Immature natural killer cell (primary cell): ENCODE measurements at places on chromosomes 5 and 9. TPM values are rescaled to one million over a fixed set of nuclear protein-coding genes. Genes with fewer than 3 reads are reported as not detected.

The SLCO6A1 gene
- not detected for polyA plus RNA-seq

The MSX2 gene
- not detected for polyA plus RNA-seq

The PROB1 gene
- not detected for polyA plus RNA-seq

The PPP1R26 gene
- 0.39 TPM for polyA plus RNA-seq

The LYRM7 gene
- polyA plus RNA-seq, result 5.0 TPM

The BDP1 gene
- polyA plus RNA-seq, result 15.0 TPM

The NUTM2G gene
- 0.10 TPM for polyA plus RNA-seq

The ACTL7B gene
- polyA plus RNA-seq, result not detected

The NPDC1 gene
- polyA plus RNA-seq, result 1.1 TPM

The NR4A3 gene
- polyA plus RNA-seq, result 0.88 TPM

The GGTA1 gene
- polyA plus RNA-seq, result 1.3 TPM

The WDR38 gene
- not detected for polyA plus RNA-seq

The AHRR gene
- not detected for polyA plus RNA-seq

The TMEM215 gene
- not detected for polyA plus RNA-seq

The SPINK4 gene
- not detected for polyA plus RNA-seq

The MELK gene
- polyA plus RNA-seq, result not detected

The C9orf153 gene
- polyA plus RNA-seq, result not detected

The ABLIM3 gene
- polyA plus RNA-seq, result not detected

The PCDHB3 gene
- polyA plus RNA-seq, result not detected

The PTGES gene
- polyA plus RNA-seq, result not detected

The FBP2 gene
- not detected for polyA plus RNA-seq

The FAXDC2 gene
- polyA plus RNA-seq, result 3.7 TPM

The PDZD2 gene
- polyA plus RNA-seq, result not detected

The IL5 gene
- not detected for polyA plus RNA-seq

The TMEM174 gene
- polyA plus RNA-seq, result not detected

The GMCL2 gene
- polyA plus RNA-seq, result not detected

The C9orf50 gene
- not detected for polyA plus RNA-seq

The AK6 gene
- polyA plus RNA-seq, result 34.9 TPM

The ICE1 gene
- 13.5 TPM for polyA plus RNA-seq

The GCNT1 gene
- polyA plus RNA-seq, result 18.9 TPM

The RASEF gene
- not detected for polyA plus RNA-seq

The ESM1 gene
- polyA plus RNA-seq, result 0.96 TPM

The GRXCR2 gene
- not detected for polyA plus RNA-seq

The UBTD2 gene
- polyA plus RNA-seq, result 1.5 TPM

The ALAD gene
- 26.7 TPM for polyA plus RNA-seq

The LEAP2 gene
- 0.50 TPM for polyA plus RNA-seq

The SPATA31A3 gene
- polyA plus RNA-seq, result not detected

The C5orf52 gene
- not detected for polyA plus RNA-seq

The TPPP gene
- polyA plus RNA-seq, result not detected

The FOXD4L4 gene
- polyA plus RNA-seq, result not detected

The LRRC70 gene
- not detected for polyA plus RNA-seq

The SPATA31C1 gene
- polyA plus RNA-seq, result not detected

The SLC34A3 gene
- not detected for polyA plus RNA-seq

The SLC6A3 gene
- not detected for polyA plus RNA-seq

The DNM1 gene
- polyA plus RNA-seq, result 0.47 TPM
